ENCODE measurements at places on chromosomes 13 and 19.

DNA sequence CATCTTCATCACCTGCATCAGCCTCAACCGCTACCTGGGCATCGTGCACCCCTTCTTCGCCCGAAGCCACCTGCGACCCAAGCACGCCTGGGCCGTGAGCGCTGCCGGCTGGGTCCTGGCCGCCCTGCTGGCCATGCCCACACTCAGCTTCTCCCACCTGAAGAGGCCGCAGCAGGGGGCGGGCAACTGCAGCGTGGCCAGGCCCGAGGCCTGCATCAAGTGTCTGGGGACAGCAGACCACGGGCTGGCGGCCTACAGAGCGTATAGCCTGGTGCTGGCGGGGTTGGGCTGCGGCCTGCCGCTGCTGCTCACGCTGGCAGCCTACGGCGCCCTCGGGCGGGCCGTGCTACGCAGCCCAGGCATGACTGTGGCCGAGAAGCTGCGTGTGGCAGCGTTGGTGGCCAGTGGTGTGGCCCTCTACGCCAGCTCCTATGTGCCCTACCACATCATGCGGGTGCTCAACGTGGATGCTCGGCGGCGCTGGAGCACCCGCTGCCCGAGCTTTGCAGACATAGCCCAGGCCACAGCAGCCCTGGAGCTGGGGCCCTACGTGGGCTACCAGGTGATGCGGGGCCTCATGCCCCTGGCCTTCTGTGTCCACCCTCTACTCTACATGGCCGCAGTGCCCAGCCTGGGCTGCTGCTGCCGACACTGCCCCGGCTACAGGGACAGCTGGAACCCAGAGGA is 2.6 kb downstream of the P2RY11 start:
- no peak for DNase-seq

- DNase-seq, result no peak
These were observed 11.7 kb downstream of the RANBP3 start for GRCh38 chr19:5966215-5966614.

- peak; percentile 54 for DNase-seq
These were observed 665 bp downstream of the TUBGCP3 start for GRCh38 chr13:112587212-112587763.

- DNase-seq, result no peak
These were observed 221.7 kb downstream of the KCNRG start for GRCh38 chr13:50236898-50237318.

- DNase-seq, result no peak
These were observed 50.7 kb upstream of the SERP2 start for GRCh38 chr13:44322928-44323327.

GRCh38 chr13:101209206-101209893 is 207.0 kb downstream of the NALCN start:
- DNase-seq, result no peak
